ENCODE measurements at places on chromosomes 4 and X.

GRCh38 chr4:70556856-70557255 lies 35.2 kb upstream of the AMBN start:
- DNase-seq: no peak

DNA sequence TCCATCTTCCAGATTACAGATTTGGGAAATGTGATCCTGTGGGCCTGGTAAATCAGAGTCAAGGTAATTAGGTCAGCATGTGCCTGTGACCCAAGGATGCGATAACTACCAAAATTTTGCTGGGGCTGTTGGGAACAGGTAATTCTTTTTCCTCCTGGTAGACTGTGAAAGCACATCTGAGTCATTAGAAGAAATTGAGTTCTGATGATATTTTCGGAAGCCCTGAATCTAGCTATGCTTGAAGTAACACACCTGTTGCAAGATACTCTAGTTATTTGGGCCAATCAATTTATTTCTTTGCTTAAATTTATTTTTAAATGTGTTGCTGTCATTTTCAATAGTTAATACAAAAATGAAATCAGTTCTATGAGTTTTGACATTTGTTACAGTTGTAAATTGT lies 903.6 kb downstream of the RPA4 start:
- no peak for DNase-seq

DNA sequence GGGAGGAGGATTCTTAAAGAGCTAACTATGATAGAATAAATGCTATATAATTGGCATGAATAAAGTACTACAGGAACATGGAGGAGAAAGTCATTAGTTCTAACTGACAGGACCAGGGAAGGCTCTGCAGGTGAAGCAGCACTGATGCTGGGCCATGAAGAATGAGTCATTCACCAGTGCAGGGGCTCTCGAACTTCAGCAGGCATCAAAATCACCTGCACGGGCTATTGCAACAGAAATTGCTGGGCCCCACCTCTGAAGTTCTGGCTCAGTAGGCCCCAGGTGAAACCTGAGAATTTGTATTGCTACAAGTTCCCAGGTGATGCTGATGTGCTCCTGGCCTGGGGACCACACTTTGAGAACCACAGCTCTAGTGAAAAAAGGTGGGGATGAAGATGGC lies 33.7 kb downstream of the TMEM150C start:
- DNase-seq: no peak

DNA sequence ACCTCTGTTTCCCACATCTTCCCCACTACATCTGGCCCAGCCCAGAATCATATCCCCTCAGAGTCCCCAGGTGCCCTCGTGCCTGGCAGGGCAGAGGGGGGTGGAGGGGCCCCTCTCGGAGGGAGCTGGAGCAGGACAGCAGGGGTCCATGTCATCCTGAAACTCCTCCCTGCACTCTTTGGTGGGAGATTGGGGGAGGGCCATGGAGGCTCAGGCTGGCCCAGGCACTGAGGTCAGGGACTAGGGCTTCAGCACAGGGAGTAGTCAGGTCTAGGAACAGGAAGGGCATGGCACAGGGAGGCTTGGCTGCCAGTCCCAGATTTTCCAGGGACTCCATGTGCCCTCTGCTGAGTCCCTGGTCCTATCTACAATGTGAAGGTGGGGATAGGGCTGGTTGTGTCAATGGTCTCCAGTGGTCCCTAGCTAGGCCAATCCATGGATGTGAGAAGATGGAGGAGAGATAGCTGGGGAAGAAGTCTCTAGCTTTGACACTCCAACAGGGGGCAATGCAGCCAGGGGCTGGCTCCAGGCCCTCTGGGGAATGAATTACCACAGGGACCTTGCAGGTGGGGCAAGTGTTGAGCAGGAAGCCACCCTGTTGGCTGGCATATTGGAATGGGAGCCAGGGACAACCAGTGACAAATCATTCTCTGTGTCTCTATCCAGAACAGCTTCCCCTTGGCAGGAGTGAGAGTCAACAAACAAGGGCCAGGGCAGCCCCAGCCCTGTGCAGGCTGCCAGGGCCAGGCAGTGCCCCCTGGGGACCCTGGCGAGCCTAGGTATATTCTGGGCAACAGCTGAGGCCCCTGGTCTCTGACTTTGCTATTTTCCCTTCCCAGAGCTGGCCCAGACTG lies 154.4 kb downstream of the EFNB1 start:
- DNase-seq: no peak

- no peak for DNase-seq
Observed at GRCh38 chr4:39169426-39169825, 12.9 kb upstream of the WDR19 start.

DNA sequence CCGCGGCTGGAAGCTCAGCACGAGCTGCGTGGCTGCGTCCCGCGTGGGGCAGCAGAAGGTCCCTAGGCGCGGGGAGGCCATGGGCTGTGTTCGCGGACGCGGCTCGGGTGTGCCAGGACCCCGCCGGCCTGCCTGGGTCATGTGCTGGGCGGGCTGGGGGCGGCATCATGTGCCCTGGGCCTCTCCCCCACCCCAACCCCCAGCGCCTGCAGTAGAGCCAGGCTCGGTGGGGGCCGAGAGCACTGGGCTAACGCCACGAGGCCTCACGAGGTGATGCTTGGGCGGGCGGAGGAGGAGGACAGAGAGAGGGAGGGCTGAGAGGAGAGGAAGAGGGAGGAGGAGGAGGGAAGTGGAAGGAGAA lies at the start of gene GPR143:
TSS of gene GPR143 (minus strand) at position 111 of the 361 bp plus-strand sequence. CDS start at position 81, 30 bp downstream.
- DNase-seq: no peak

DNA sequence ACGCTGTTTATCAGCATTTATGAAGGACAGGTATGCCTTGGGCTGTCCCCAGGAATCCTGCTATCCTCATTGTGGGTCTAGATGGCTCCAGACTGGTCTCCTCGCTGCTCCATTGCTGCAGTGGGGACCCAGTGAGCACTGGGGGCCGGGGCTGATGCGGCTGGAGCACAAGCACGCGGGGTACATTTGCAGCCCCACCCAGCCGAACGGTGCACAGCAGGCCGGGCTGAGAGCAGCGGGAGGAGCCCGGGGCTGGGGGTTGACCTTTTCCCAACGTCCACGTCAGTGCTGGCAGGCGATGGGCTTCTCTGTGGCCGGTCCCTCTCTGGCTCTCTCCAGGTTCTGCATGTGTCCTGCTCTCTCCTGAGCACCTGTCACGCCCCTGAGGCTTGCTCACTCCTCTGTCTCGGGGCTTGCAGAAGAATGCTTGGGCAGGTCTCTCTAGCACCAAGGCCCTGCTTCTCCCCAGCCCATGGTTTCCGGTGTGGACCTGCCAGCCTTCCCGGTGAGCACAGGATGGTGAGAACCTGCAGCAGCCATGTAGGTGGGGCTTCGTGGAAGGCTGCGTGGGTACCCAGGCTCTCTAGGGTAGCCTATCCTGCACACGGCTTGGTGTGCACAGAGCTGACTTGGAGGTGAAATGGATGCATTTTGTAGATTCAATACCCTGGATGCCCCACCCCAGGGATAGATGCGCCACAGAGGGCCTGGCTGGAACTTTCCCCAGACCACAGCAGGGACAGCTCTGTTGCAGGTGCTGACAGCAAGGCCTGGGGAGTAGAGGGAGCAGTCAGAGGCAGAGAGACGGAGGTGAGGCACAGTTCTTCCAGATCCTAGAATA lies 89.1 kb upstream of the ADRA2C start:
- DNase-seq: no peak

DNA sequence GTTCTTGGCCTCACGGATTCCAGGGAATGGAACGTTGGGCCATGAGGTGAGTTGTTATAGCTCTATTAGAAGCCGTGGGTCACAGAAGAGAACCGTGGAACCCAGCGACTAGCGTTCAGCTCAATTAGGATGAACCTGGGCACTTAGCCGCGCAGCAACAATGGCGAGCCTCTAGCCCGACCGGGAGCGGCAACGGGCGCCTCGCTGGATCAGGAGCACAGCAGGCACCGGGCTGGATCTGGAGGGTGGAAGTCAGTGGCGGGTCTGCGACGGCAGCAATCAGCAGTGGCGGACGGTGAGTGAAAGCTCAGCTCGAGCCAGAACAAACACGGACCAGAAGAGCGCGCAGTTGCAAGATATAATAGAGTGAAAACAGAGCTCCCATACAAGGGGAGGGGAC lies 34.2 kb downstream of the AGA start:
- DNase-seq: no peak

DNA sequence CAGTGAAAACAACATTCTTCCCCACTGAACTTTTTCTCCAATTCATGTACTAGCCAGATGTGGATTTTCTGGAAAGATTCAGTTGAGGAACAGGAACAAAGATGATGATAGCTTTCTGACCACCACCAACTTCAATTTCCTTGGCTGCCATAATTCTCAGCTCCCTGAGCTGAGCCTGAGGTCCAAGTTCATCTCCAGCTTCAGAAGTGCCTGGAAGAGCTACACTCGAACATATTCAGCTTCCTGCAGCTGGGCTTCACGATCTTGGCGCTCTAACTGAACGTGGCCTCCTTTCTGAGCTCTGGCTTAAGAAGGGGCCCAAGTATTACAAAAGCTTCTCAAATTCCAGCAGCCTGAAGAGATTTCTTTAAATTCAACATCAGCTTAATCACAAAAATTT lies 83.9 kb downstream of the QDPR start:
- DNase-seq: no peak

DNA sequence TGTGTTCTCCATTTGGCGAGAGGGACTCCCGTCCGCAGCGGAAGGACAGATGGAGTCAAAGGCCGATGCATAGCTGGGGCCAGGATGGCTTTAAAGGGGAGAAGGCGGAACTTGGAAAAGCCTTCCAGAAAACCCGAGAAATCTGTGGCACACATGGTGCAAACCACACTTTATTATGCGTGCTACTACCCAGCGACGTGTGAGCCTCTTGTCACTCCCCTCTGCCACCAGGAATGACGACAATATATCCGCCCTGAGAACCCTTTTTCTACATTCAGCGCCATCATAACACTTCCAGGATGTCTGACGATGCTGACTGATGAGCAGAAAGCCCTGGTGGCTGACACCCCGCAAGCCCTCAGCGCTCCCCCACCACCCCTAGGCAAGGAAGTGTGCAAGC lies 689 bp upstream of the DCHS2 start:
- no peak for DNase-seq

DNA sequence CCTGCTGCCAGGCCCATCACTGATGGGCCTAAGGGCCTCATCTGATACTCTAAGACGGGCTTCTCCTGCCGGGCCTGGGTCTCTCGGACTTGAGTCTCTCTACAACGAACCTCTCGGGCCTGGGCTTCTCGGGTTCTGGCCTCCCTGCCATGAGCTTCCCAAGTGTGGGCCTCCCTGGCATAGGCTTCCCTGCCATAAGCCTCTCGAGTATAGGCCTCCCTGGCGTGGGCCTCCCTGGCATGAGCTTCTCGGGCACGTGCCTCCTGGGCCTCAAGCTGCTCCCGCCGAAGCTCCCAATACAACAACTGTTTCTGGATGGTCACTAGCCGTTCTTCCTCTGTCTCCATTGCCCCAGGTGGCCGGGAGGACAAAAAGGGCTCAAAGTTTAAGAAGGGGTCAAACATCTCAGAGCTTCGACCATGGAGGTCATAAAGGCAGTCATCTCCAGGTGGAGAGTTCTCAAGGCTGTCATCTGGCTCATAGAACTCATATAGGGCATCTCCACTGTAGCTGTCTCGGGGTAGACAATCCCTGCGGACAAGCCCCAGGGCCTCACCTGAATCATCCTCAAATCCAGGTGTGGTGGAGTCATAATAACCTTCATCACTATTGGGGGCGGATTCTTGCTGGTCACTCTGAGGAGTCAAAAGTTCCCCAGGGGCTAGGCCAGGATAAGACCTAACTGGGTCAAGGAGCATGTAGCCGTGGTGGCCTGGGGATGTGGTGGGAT lies 14.1 kb downstream of the AMER1 start:
- no peak for DNase-seq

DNA sequence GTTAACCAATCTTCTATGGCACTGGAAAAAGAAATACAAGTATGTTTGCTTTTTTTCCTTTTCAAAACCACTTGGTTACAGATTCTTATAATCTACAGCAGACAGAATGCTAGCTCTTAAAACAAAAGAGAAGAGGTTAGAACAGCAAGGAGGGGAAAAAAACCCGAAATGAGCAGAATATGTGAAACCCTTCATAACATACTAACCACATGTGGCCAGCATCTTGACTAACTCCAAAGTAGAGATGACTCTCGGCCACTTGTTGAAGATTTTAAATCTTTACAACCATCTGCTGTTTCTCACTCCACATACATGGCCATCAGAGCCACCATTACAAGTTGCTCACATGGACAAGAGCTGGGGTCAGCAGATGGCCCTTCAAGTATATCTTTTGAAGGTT lies 100.3 kb downstream of the PAPSS1 start:
- DNase-seq: no peak

All from effector memory CD4-positive, alpha-beta T cell (primary cell).